ENCODE measurements at places on chromosomes 7 and 10.

GRCh38 chr10:110931769-110932381 lies 12.5 kb downstream of the SHOC2 start:
- no peak for DNase-seq

GRCh38 chr10:121831237-121831636 lies 96.6 kb downstream of the ATE1 start:
- no peak for DNase-seq

DNA sequence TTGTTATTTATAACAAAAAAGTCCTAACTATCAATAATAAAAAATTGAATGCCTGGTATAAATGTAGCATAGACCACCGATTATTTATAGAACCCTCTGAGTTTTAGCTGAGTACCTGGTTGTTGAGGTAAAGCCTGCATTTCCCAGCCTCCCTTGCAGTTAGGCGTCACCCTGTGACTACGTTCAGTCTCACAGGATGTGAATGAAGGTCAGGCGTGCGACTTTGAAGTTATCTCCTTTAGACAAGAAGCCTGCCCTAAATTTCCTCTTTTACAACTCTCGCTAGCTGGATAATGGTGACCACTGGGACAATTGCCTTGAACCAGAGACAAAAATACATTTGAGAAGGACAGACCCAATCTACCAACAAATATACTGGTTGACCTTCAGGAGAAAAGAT lies 67.5 kb upstream of the TES start:
- DNase-seq: no peak

- DNase-seq: no peak
Observed at GRCh38 chr7:128835790-128836641, 5.8 kb downstream of the FLNC start.

- no peak for DNase-seq
Observed at GRCh38 chr7:135522509-135522908, 12.6 kb upstream of the CNOT4 start.

DNA sequence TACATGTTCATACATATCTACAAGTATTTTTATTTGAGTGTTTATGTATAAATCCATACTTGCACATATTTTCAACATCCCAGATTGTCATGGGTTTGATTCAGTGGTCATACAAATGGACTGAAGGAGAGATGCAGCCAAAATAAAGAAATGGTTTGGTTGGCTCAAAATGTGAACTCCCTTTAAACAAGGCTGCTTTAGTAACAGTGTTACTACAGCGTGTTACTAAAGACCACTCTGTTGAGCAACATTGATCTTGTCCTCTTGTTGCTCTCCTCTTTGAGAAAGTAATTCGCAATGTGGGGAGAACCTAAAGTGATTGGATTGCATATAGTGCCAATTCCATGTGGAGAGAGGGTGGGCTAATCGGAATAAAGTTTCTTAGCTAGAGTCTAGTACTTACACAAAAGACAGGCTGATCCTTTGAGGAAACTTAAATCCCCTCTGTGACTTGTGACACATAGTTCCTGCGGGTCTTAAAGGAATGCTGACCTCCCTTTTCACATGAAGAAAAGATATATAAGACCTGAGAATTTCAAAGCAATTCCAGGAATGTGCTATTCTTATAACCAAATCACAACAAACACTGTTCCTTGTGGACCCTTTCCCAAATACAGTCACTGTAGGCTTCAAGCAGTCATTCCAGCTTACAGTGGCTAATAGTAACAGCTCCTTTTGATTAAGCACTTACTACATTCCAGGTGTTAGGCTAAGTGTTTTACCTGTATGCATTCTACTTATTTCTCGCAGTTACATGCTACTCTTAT lies 144.3 kb downstream of the FZD1 start:
- no peak for DNase-seq

- DNase-seq: no peak
Observed at GRCh38 chr7:22598318-22598920, 98.4 kb upstream of the STEAP1B start.

- DNase-seq: no peak
Observed at GRCh38 chr10:132329565-132330485, 2.2 kb upstream of the LRRC27 start.

DNA sequence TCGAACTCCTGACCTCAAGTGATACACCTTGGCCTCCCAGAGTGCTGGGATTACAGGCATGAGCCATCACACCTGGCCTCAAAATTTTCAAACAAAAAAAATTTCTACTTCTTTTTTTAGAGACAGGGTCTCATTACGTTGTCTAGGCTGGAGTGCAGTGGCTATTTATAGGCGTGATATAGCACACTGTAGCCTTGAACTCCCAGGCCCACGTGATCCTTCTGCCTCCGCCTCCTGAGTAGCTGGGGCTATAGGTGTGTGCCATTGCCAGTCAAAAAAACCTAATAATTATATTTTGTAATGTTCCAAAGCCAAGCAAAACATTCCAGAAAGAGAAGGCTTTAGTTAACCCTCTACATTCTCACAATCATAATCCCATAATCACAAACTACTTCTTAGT lies 13.8 kb downstream of the POLR3A start:
- DNase-seq: no peak

GRCh38 chr7:72924386-72924732 lies 536 bp upstream of the POM121 start:
- no peak for DNase-seq

GRCh38 chr10:113791691-113792090 lies 40.2 kb downstream of the PLEKHS1 start:
- DNase-seq: no peak

- DNase-seq: no peak
Observed at GRCh38 chr7:151085329-151085690, 965 bp upstream of the AGAP3 start.

- DNase-seq: no peak
Observed at GRCh38 chr7:19112274-19113001, 5.0 kb downstream of the TWIST1 start.

- DNase-seq: no peak
Observed at GRCh38 chr7:96344236-96344635, 22.3 kb upstream of the SLC25A13 start.

DNA sequence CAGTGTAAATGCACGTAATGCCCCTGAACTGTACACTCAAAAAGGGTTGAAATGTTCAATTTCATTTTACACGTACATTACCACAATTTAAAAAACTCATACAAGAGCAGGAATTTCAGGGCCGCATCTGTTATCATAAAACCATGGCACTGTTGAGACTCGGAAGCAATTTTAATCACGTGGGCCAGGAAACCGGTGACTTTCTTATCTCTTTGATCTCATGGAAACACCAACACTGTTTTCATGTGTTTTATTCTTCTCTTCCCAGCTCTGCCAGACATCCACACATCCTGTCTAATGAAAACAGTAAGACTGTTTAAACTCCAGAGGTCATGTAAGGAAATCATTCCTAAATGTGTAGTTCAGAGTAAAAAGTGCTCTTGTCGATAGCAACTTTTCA lies 35.9 kb downstream of the PTPRE start:
- DNase-seq: no peak

GRCh38 chr10:71755179-71755879 lies 18.0 kb downstream of the VSIR start:
- no peak for DNase-seq

DNA sequence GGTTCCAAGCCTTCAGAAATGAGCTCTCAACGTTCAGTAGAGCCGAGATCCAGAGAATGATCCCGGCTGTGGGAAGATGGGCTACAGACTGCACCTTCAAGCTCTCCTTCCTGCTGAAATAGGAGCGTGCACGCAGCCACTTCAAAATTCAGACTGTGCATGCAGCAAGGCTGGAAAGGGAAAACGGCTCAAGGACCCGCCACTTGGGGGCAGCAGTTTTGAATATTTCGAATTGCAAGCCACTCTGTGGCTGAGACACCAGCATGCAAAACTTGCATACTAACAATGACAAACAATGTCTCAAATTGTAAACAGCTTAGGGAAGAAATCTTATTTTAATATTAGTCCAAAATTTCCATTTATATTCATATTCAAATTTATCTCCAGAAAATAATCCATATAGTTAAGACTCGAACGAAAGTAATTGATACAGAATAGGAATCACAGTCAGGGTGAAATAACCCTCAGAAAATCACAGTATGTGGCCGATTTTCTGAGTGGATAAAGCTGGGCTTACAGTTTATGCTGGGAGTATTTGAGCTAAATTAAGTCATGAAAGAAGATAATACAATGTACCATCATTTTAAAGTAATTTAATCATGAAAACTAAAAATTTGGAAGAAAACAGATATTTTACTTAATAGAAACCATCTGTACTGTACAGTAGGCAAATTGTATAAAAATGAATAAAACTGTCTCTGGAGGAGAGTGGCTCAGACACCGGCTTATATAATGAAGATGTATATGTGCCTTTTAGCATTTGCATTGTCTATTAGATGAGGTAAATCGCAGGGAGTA lies 137.9 kb upstream of the MKI67 start:
- no peak for DNase-seq

DNA sequence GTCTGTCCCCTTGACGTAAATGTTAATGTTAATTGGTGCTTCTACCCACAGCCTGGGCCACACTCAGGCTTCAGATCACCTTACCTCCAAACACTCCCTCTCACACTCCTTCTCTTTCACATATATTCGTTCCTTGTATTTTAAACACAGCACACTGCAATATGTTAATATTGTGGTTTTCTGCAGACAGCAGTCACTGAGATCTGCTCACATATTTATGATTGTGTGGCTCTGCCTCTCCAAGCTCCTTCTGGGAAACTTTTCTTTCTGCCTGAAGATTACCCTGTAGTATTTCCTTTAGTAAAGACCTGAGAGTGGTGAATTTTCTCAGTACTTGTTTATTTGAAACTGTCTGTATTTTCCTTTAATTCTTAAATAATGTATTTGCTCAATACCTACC lies 104.7 kb downstream of the VWC2 start:
- DNase-seq: no peak

- no peak for DNase-seq
Observed at GRCh38 chr10:66678521-66678920, 247.3 kb upstream of the LRRTM3 start.

- no peak for DNase-seq
Observed at GRCh38 chr7:14720785-14721184, 181.8 kb downstream of the DGKB start.

DNA sequence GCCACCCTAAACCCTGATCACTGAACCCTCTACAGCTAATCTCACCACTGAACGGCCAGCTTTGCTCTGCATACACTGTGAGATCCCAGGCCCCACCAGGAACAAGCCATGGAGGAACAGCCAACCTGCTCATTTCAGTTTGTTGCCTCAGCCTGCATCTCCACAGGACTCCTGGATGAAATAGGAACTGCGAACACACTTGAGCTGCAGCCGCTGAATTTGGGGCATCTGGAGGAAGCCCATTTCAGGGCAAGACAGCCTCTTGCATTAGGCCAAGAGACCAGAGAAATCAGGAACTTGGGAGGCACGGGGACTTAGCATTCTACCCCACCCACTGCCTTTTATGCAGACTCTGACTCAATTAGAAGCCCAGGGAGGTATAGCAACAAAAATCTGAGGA lies 14.5 kb upstream of the EGR2 start:
- DNase-seq: no peak

DNA sequence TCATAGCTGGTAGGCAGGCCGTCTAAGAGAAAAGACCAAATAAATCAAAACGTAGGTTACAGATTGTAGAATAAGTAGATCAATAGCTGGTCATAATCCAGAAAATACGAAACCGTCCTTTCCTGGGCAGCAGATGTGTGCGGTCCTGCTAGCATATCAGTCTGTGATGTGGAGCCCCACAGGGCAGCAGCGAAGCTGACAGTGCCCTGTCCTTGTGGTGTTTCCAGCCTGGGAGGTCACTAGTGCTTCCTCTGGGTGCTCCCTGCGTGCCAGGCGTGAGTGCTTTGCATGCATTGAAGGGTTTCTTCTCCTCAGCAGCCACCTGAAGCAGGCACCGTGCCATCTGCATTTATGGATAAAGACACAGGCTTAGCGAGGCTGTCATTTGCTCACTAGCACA lies 41.7 kb downstream of the IL15RA start:
- no peak for DNase-seq

- DNase-seq: no peak
Observed at GRCh38 chr7:70143075-70144044, 545.1 kb downstream of the AUTS2 start.
